ENCODE measurements at places on chromosomes 3 and 15. TPM values are rescaled to one million over a fixed set of nuclear protein-coding genes. Genes with fewer than 3 reads are reported as not detected.

- no peak for DNase-seq
These were observed 315.9 kb downstream of the BCHE start for GRCh38 chr3:165521131-165521871.

- no peak for DNase-seq
These were observed 92.1 kb downstream of the DUT start for GRCh38 chr15:48423342-48423741.

DNA sequence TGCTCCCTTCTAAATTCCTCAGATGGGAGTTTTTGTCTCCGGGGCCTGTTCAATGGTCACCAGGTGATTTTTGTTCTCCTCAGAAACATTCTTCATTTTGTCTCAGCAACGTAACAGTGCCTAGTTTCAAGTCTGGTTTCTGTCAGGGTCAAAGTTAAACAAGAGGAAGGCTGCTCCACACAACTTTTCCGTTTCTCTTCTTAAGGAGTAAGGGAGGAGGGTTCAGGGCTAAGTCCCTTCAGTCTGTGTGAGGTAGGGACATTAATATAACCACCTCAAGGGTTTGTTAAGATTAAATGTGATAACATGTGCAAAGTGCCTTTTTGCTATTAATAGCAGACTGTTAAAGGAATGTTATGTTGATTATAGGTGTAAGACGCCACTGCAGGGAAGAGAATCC, 41.8 kb downstream of the HOMER2 start:
- DNase-seq: no peak

DNA sequence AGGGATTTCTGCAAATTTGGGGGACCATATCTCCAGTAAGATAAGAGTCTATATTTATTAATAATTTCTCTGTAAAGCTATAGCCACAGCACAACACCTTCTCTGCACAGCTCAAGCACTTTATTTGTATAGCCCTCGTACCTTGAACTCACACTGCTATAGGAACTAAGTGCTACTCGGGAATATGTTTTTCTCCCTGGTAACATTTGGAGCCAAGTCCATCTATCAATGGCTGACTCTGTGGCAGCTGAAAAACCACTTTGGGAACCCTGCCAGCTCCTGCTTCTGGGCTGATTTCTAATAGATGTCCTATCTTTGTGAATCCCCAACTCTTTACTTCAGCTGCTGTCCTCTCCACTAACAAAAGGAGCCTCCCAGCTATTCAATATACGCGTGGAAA, 298.5 kb downstream of the GBE1 start:
- DNase-seq: peak; percentile 9

GRCh38 chr15:101607108-101607507, 45.1 kb downstream of the TM2D3 start:
- DNase-seq: no peak

GOLGA6L7 gene
- not detected for total RNA-seq

- no peak for DNase-seq
These were observed 5.4 kb upstream of the ACP3 start for GRCh38 chr3:132311841-132312240.

DNA sequence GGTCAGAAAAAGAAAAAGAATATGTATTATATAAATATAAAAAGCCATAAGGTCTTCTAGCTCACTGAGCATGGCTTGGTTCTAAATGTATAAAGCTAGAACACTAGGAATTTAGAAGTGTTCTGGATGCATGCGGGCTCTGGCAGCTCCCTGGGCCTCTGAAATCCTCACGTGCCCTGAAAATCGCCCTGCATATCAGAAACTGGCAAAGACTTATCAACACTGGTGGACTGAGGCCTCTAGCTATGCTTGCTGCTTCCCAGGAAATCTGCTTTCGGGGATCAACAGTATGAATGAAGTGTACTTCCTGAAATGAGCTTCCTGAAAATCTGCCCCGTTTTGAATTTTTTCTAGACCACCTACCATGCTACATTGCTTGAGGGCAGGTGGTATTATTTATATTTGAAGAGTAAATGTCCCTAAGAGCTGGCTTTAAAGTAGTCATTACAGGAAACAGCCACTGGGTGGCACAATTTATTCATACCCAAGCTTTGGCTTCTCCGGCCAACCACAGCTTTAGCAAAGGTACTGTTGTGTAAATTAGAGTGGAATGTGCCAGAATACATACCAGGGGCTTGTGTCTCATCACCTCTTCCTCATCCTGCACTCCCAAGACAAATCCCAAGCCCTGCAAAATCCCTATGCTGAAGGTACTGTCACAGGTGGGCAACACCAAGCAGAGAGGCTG, 17.7 kb downstream of the CRTAP start:
- peak; percentile 61 for DNase-seq

ZMYND10 gene
- total RNA-seq: 1.3 TPM

All from LHCN-M2 (cell line).